ENCODE measurements at places on chromosomes 13 and 19.

- DNase-seq: no peak
Observed at GRCh38 chr13:33204130-33204927, 81.2 kb downstream of the STARD13 start.

- no peak for DNase-seq
Observed at GRCh38 chr19:41595890-41596280, 19.9 kb downstream of the CEACAM21 start.

GRCh38 chr13:73991384-73991783 lies 142.8 kb downstream of the KLF12 start:
- no peak for DNase-seq

DNA sequence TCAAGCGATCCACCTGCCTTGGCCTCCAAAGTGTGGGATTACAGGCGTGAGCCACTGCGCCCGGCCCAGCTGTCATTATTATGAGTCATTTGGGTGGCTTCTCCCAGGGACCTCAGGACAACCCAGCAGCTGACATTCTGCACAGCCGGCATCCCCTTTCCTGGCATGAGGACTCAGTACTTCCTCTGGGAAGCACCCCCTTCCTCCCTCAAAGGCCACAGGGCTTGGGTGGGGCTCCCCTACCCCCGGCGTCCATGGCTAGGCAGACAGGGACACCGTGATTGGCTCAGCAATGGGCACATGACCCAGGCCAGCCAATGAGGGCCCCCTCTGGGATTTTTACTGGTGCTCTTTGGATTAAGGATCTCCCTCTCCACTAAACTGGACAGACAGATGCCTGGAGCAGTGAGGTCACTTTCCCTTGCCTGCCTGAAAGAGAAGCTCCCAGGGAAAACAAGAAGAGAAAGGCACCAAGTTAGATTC lies 6.0 kb downstream of the KANK2 start:
- peak; percentile 15 for DNase-seq

DNA sequence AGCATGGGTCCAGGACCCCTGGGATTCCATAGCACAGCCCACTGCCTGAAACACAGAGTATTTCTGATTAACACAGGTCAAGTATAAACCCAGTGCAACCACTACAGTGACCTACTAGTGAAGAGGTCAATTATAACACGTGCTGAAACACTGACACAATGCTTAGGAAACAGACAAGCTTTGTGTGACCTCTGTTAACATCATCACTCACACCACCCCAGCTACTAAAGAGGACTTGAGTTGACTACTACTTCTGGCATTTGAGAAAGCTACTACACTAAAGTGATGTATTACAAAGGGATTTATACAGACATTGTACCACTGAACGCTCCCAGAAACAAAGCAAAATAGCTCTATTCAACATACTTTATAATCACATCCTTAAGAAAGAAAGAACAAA lies 1935.9 kb upstream of the PCDH20 start:
- DNase-seq: no peak

GRCh38 chr13:18943273-18943672 lies 238.4 kb downstream of the TUBA3C start:
- DNase-seq: no peak

- peak; percentile 47 for DNase-seq
Observed at GRCh38 chr13:113742000-113742441, 17.0 kb upstream of the TMEM255B start.

DNA sequence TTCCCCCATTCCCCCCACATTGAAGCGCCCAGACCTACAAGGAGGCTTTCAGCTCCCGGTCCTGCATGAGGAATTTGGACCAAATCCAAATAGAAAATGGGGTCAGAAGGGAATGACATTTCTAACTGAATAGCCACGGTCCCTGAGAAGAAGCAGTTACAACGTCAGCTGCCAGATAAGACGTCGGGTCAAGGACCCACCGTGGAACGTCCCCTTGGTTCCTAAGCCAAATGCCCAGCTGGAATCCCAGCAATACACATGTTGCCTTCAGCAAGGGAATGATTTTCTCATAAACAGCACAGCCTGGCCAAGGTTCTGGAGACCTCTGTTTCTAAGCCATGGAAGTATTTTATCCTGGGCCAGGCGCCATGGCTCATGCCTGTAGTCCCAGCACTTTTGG lies 109.1 kb upstream of the PEG3 start:
- no peak for DNase-seq

GRCh38 chr19:52679598-52679997 lies 41.4 kb upstream of the ZNF83 start:
- DNase-seq: no peak

DNA sequence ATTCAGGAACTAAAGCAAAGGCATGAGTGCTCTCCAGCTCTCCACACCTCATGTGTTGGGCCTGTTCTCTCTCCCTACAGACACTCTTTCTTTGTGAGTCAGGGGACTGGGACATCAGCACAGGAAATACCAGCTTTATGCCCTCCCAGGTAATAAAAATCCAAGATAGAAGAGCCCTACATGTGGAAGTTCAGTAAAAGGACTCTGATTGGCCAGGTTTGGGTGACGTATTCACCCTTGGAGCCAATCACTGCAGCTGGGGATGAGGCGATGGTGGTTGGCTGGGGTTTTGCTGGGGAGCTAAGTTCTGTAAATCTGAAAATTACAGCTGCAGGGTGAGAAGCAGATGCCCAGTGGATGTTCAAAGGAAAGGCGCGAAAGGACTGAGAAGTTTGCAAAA lies 32.5 kb downstream of the CCDC70 start:
- DNase-seq: no peak

DNA sequence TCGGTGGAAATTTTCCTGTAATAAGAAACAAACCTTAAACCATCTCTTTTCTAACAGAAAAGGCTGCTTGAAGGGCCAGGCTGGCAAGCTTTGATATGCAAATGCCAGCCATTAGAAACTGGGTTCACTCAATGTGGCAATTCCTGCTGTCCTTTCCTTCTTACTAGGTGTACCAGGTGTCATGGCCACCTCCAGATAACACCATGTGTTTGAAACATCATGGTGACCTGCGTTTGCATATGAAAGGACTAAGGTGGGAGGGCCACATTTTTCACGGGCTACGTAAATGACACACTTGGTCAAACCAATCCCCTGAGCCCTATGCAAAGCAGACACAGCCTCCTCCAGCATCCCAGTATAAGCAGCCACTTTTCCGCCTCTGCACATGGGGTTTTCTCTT lies 789.1 kb upstream of the SLITRK5 start:
- no peak for DNase-seq

Measured in stimulated activated CD4-positive, alpha-beta T cell treated with anti-CD3 and anti-CD28 coated beads, Interleukin-15, amount 100 ng/mL, for 24 hours (primary cell).